ENCODE measurements at places on chromosomes 5 and 9.

GRCh38 chr5:177450667-177451424 lies 4.2 kb downstream of the PRR7 start:
- no peak for DNase-seq

GRCh38 chr5:164818445-164818844 lies 1313.0 kb downstream of the MAT2B start:
- DNase-seq: no peak

GRCh38 chr5:159207222-159207685 lies 2.1 kb downstream of the RNF145 start:
- DNase-seq: no peak

- no peak for DNase-seq
Observed at GRCh38 chr9:70395652-70396051, 18.8 kb downstream of the KLF9 start.

DNA sequence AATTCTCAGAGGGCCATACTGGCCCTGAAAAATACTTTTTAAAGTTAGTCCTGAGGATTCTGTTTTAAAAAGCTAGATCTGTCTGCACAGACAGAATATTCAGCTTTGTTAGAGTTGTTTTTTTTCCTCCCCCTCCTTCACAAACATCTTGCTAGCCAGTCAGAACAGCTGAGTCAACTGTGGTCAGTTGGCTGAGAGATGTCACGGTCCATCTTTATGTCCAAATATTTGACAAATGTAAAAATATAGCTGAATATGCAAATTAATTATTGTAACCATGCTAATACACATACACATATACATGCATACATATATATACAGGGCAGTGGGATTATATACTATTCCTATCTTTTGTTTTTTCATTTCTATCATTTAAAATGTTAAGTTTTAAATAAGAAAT lies 33.9 kb downstream of the UNC13B start:
- no peak for DNase-seq

DNA sequence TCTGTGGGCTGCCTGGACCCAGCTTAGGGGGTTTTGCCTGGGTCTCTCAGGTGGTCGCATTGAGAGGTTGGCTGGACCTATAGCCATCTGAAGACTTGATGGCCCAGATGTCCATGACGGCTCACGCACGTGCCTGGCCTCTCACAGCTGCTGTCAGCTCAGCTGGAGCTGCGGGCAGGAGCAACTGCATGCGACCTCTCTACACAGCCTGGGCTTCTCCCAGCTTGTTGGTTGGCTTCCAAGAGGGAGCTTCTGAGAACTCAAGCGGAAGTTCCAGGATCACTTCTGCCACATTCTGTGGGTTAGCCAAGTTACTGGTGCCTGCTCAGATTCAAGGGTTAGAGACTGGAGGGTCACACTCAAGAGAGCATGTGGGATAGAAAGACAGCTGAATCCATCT lies 99.2 kb downstream of the DAPK1 start:
- DNase-seq: no peak

GRCh38 chr9:113511047-113511521 lies 47.6 kb downstream of the RGS3 start:
- DNase-seq: no peak

DNA sequence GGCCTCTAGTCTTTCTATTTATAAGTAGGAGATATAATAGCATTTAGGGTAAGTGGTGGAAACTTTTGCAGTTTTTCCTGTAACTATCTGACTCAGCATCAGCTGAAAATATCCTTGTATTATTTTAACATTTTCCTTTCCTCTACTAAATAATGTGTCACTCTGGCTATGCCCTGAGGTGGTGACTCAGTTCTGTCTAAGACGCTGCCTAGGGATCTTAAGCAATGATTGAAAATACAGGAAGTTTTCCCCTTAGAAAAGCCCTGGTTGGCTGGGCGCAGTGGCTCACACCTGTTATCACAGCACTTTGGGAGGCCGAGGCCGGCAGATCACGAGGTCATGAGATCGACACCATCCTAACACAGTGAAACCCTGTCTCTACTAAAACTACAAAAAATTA lies 9.3 kb upstream of the EDIL3 start:
- DNase-seq: no peak

GRCh38 chr9:110832926-110833325 lies 164.3 kb downstream of the MUSK start:
- DNase-seq: no peak

DNA sequence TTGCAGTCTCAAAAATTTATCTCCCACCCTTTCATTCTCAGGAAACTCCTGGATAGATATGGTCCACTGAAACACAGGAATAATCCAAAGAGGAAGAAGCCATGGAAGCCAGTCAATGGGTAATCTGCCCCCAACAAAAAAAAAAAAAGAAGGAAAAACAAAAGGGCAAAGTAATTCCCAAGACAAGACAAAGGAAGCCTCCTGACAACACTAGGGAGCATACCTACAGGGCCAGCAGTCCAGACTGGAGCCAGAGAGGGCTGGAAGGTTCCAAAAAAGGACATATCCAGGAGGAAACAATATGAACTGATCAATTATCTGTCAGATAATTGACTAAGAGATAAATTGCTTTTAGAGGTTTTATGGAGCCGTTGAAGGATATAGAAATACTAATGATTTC lies 12.9 kb downstream of the FNIP1 start:
- no peak for DNase-seq

GRCh38 chr5:178625679-178626483 lies 969 bp downstream of the CLK4 start:
- peak; percentile 6 for DNase-seq

Measured in CD4-positive, alpha-beta T cell treated with Interleukin-4 for 4 hours (primary cell).